ENCODE measurements at places on chromosomes 4 and X. TPM values are rescaled to one million over a fixed set of nuclear protein-coding genes. Genes with fewer than 3 reads are reported as not detected.

DNA sequence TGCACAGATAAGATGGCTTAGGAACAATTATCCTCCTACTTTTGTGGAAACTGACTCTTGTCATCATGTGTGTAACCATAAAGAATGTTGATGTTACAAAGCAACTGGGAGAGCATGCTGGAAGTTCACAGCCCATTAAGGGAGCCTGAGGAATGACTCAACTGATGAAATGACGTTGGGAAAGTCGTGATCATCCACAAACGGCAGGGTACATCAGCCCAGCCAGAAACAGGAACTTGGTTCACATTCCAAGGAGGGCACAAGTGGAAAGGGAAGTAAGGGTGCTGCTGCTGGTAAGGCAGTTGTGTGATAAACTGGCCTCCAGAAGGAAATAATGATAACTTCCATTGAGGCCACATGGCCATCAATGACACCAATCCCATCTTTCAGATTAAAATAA lies 6.7 kb downstream of the TEC start:
- H3K36me3 ChIP-seq, result no peaks in the 10 kb centered on the region
- no peak for DNase-seq
- H3K4me3 ChIP-seq, result no peak overlapping the region

GRCh38 chr4:73911746-73912145 lies 42.6 kb downstream of the CXCL1 start:
- H3K27ac ChIP-seq, result no peak overlapping the region
- H3K4me3 ChIP-seq, result no peak overlapping the region
- no peaks in the 10 kb centered on the region for H3K27me3 ChIP-seq
- no peaks in the 10 kb centered on the region for H3K36me3 ChIP-seq
- H3K4me1 ChIP-seq, result no peaks in the 10 kb centered on the region
- no peak for DNase-seq

- no peaks in the 10 kb centered on the region for H3K36me3 ChIP-seq
- DNase-seq, result no peak
- H3K27ac ChIP-seq, result no peak overlapping the region
- no peak overlapping the region for H3K4me3 ChIP-seq
- no peaks in the 10 kb centered on the region for H3K4me1 ChIP-seq
Observed at GRCh38 chr4:156981262-156981769, 9.7 kb upstream of the PDGFC start.

SLIT2 gene
- 37.8 TPM for total RNA-seq
